Activated CD8-positive, alpha-beta memory T cell treated with anti-CD3 and anti-CD28 coated beads for 1 hour (primary cell): ENCODE measurements at places on chromosomes 2 and 18.

DNA sequence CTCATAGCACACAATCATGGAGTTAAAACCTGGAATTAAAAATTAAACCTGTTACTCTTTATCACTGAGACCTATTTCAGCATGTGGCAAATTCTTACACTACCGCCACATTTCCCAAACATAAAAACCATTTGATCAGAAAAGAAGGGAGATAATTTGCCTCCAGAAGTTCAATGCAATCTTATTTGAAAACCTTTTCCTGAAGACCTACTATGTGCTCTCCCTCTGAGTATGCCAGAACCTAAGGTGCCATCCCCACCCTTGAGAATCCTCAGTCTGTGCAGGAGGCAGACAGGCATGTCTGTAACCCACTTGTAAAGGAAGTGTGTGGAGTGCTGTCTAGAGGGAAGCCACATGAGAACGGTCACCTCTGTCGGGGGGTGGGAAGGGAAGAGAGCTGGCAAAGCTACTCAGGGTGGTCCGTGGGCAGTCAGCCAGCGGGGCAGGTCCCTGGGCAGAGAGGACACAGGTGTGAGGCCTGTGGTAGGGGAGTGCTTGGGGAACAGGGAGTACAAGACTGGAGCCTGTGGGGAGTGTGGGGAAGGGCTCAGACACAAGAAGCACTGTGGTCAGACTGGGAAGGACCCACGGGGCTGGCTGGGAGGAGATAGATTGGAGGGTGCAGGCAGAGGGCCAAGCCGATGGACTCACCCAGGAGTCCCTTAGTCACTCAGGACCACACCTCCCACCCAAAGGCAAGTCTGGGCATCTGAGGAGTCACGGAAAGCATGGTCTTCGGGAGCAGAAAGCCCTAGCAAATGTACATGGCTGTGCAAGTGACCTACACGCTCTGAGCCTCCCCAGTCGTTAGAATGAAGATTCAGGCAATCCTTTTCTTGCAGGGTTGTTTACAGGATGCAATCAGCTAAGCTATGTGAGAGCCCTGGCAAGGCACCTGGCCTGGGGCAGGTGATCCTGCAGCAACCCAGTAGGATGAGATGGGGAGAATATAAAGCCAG, 22.8 kb downstream of the CRACDL start:
- no peak for DNase-seq

GRCh38 chr2:171952748-171953147, 30.5 kb downstream of the HAT1 start:
- no peak for DNase-seq

GRCh38 chr2:13597176-13597575, 880.4 kb downstream of the TRIB2 start:
- DNase-seq, result no peak

- DNase-seq, result no peak
Observed at GRCh38 chr2:222433332-222434173, 9.2 kb downstream of the SGPP2 start.
